ENCODE measurements at places on chromosomes 12 and 14.

GRCh38 chr12:44381341-44381740, 494.8 kb downstream of the NELL2 start:
- DNase-seq = no peak

- DNase-seq = no peak
These were observed 52.2 kb downstream of the SPPL3 start for GRCh38 chr12:120851944-120852343.

GRCh38 chr14:99072433-99072832, 199.6 kb downstream of the BCL11B start:
- DNase-seq = no peak

GRCh38 chr12:11762723-11763326, 113.4 kb downstream of the ETV6 start:
- DNase-seq = no peak

DNA sequence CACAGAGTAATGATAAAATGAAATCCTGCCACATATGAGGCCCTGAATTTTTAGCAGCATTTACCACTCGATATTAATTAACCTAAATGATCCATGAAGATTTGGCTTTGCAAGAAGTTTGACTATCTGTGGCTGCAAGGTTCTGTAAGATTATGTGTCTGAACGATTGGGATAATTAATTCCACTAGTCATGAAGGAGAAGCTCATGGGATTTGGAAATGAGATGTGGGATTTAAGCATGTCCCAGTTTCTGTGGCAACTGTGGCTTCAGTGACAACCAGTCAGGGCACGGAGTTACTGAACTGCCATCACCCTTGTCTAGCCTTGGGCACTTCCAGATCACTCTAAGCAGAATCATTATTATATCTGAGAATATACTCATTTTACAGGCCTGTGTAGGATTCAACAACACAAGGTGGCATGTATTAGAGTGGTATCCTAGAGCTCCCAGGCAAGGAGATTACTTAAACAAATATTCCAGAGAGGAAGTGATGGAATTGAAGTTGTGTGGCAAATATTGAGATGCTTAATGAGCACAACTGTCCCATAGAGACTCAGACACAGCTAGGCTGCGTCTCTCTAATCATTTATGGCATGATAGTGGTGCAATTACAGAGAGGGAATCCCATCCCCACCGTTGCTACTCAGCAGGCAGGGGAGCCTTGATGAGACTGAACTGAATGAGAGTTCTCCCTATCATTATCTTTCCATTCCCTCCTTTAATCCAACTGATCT, 205.0 kb upstream of the KRR1 start:
- DNase-seq = no peak

DNA sequence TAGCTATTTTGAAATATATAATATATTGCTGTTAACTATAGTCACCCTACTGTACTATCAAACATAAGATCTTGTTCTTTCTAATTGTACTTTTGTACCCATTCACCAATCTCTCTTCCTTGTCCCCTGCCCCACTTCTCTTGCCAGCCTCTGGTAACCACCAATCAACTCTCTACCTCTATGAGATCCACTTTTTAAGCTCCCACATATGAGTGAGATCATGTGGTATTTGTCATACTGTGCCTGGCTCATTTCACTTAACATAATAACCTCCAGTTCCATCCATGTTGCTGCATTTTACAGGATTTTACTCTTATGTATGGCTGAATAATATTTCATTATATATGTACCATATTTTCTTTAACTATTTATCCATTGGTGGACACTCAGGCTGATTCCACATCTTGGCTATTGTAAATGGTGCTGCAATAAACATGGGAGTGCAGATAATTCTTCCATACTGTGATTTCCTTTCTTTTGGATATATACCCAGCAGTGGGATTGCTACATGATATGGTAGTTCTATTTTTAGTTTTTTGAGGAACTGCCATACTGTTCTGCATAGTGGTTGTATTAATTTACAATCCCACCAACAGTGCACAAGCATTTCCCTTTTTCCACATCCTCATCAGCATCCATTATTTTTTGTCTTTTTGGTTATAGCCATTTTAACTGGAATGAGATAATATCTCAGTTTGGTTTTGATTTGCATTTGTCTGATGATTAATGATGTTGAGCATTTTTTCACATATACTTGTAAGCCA, 33.5 kb upstream of the SPIC start:
- DNase-seq = no peak

GRCh38 chr14:72350215-72350614, 418.0 kb downstream of the RGS6 start:
- DNase-seq = no peak

DNA sequence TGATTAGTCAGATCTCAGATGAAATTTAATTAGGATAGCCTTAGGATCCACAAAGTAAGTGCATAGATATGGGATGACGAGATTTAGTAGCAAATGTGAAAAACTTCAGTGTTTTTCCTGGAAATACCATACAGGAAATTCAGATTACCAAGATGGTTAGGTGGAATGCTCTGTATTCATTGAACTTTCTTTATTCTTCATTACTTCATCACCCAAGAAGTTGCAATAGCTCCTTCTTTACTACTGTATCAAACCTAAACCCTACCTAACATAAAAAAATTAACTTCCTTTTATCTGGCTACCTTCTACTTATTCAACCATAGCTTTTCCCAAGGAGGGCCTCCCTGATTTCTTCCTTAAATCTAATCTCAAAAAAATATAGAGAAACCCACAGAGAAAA, 100.4 kb downstream of the TTC6 start:
- no peak for DNase-seq

GRCh38 chr14:51507906-51508511, 143.7 kb upstream of the FRMD6 start:
- no peak for DNase-seq

- no peak for DNase-seq
These were observed 44.6 kb upstream of the KITLG start for GRCh38 chr12:88624911-88625310.

DNA sequence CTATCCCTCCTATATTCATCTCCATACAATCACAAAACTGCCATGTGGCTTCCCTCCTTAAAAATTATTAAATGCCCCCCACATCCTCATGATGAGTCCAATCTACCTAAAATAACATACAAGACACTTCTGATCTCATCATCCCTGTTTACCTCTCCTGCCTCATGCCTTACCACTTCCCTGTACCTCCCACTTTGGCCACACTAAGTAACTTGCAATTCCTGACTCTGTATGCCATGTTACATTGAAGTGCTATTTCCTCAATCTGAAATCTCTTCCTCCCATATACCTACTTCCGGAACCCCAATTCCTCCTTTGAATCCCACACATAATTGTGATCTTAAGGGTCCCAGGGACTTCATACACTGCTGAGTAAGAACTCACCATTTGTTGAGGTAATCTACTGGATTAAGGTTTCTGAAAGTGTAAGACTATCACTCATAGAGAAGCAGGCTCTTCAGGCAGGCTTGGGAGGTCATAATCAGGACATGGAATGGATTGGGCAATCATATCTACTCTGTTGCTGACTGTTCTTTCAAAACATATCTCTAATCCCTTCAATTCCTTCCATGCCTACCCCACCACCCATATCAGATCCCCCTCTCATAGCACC, 117.6 kb upstream of the PLEKHG7 start:
- no peak for DNase-seq

DNA sequence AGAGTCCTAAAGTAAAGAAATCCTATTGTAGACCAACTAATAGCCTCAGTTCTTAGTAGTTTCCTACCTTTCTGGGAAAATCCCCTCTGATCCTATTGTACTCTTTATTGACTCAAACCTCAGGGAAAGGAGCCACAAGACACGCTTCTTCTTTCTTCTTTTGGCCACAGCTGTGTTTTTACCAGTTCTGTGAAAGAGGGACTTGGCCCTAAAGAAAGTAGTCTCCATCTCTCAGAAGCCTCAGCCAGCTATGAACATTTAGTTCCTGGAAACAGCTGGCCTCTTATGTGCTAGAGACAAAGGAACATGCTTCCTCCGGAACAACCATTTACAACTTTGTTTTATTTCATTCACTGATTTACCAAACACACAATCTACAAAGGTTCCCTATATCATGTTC, 66.1 kb upstream of the ARID2 start:
- DNase-seq = no peak

- no peak for DNase-seq
These were observed 35.3 kb upstream of the PLEKHD1 start for GRCh38 chr14:69449216-69449615.

DNA sequence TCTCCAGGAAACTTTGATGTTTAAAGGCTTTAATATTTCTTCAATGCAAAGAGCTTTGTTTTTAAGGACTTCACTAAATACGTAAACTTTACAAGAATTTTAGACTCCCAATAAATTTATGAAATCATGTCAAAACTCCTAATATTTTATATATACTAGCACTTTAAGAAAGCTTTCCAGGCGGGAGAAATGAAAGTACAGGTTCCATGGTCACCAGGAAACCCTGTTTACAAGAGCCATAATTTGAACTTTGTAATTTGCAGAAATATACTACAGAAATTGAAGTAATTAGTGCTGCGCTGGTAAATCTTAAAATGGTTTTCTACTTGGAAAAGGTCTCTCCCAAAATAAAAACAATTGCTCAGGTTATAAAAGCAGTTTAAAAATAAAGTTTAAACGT, 8.8 kb downstream of the CCDC92 start:
- DNase-seq = no peak

DNA sequence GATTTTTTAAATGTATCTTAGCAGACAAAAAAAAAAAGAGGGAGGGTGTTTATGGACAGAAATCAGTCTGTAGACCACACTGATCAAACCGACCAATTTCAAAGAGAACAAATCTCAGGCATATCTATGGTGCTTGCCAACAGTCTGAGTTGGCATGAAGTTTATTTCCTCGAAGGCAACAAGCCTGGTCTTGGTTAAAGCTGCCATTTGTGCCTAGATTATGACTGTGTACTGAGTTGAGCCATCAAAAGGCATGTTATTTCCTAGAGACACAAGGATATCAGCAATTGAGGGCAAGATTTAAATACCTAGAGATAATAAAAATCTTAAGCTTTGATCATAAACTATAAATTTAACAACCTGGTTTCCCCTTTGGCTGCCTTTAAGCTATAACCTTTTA, 119.2 kb downstream of the SLC2A13 start:
- DNase-seq = no peak

GRCh38 chr12:76694369-76694768, 69.5 kb upstream of the ZDHHC17 start:
- DNase-seq = no peak

- DNase-seq = no peak
These were observed 10.2 kb downstream of the TMEM233 start for GRCh38 chr12:119603767-119604166.

- no peak for DNase-seq
These were observed 34.2 kb downstream of the DTX1 start for GRCh38 chr12:113090740-113091139.

DNA sequence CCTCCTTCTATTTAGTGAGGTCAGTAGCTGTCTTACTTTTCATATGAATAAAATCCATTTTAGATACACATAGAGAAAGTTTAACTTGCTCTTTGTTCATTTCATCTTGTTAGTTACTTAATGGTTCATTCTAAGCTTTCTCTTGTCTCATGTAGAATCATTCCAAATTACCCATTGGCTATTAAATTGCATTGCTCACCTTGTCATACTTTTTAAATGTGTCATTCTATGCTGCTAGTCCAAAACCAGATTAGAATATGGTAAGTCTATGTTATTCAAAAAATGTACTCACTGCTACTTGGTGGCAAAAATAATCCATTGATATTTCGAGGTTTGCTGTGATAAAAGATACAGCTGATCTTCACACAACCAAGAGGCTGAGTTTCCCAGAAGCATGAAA, 3.0 kb downstream of the C12orf50 start:
- DNase-seq = no peak

GRCh38 chr14:21026274-21026987, 1.6 kb upstream of the NDRG2 start:
- no peak for DNase-seq

- DNase-seq = no peak
These were observed 365.6 kb downstream of the BCL11B start for GRCh38 chr14:98906123-98906995.

DNA sequence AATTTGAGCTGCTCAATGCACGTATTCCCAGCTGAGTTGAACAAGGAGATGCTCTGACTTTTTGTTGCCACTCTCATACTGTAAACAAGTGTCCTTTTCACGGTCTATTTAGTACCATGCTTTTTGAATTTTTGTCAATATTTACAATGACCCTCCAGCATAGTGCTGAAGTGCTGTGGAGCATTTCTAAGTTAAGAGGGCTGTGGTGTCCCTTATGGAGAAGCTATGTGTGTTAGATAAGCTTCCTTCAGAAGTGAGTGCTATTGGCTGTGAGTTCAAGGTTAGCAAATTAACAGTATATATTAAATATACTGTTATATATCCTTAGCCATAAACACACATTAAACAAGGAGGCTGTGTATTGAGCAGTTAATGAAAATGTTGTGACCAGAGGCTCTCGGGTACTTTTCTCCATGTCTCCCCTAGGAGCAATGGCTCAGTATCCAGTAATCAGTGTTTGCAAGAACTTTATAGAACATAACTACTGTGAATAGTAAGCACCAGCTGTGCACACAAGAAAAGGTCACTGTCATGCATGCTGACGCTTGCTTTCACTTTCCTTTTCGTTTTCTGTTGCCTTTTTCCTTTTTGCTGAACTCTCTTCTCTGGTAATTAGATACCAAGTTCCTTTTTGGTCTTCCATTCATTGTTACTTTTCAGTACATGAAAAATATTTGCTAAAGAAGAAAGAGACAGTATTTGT, 187.2 kb upstream of the NEDD1 start:
- no peak for DNase-seq

GRCh38 chr14:43687921-43688320, 819.2 kb downstream of the FSCB start:
- DNase-seq = no peak

GRCh38 chr12:230925-231671, 17.1 kb upstream of the SLC6A12 start:
- no peak for DNase-seq

- DNase-seq = no peak
These were observed 52.3 kb upstream of the CCND2 start for GRCh38 chr12:4221258-4221620.

DNA sequence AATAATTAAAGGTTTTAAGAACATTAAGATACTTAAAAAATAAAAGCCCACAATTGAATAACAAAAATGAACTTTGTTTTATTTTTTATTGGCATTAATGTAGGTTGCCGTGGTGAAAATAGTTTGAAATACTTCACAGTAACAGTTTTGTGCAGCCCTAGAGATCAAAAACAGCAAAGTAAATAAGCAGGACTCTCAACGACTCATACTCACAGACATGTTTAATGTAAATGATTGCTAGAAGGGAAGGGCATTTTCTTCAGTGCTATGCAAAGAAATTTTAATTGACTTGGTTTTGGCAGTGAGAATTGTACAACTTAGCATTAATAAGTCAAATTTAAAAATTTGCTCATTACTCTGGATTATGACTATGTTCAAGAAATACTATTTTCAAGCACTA, 16.0 kb downstream of the TRMT5 start:
- DNase-seq = no peak

- DNase-seq = no peak
These were observed 32.2 kb downstream of the SLC8A3 start for GRCh38 chr14:70156592-70156991.

- no peak for DNase-seq
These were observed 273.9 kb downstream of the TMEM132D start for GRCh38 chr12:129629901-129630300.

GRCh38 chr12:44873898-44874297, 2.2 kb downstream of the NELL2 start:
- no peak for DNase-seq

Data from stimulated activated CD4-positive, alpha-beta T cell treated with anti-CD3 and anti-CD28 coated beads, TNF-alpha, amount 100 ng/mL, for 4 hours (primary cell).